ENCODE measurements at places on chromosomes 3 and 15.

DNA sequence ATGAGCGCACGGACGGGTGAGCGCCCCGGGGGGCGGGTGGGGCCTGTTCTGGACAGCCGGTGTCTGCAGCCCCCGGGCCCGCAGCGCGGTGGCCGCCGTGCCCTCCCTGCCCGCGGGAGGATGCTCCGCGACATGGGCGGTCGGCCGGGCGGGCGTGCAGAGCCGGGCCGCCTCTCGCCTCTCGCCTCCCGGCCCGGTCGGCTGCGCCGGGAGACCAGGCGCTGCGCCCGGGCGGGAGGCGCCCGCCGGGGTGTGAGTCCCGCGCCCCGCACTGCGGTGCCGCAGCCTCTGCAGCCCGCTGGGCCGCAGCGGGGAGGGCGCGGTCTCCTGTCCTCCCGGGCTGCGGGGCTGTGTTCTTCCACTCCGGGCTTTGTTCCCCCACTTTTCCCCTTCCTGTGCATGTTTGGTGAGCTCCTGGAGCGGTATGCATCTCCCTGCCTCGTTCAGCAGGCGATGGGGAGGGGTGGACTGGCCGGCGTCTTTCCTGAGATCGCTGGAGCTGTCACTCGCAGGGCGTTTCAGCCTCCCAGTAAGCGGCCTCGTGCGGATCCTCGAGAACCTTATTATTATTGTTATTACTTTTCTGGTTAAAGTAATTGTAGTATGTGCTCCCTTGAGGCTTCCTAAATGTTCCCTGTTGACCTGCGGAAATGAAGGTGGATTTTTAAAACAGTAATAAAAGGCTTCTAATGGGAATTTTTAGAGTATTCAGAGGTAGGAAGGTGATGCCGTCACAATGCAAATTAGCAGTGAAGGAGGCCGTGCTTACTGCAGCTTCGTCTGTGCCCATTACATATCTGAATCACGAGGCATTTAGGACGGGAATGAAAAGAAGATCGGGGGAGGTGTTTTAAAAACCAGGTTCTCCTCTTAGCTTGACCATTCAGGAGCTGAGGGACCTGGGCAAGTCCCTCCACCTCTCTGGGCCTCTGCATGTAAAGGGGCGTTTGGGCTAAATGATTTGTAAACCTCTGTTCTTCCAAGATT, 593 bp downstream of the TMOD2 start:
- no peak for DNase-seq

DNA sequence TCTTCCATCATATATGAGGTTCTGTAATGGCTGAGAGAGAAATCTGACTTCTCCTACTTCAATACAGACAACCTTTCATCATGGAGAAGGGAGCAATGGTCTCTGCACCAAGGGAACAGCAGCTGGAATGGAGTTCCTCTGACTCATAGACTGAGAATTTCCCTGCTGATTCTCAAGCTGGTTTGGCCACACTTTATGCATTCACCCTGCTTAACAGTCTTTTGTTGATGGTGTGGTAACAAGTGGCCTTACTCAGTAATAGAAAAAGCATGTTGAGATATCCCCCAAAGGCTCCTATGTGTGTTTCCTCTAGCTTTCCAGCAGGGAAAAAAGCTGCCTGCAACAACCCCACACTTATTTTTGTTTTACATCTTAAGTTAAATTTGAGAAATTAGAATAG, 138.1 kb downstream of the GREM1 start:
- no peak for DNase-seq

DNA sequence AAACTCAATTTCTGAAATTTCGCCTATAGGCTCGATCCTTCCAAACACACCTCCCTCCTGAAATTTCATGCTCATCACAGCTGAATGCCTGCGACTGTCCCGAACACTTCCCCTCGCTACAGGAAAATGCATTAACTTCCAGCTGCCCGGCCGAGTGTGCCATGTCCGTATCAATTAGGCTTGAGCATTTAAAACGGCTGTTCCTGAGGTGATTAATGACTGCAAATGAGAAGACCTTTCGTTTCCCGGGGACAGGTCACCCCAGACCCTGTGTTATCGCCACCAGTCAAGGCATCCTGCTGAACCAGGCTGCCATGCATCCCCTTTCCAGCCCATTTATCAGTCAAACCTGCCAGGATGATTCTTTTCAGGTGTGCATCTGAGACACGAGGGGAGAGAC, 63.3 kb downstream of the THBS1 start:
- no peak for DNase-seq

DNA sequence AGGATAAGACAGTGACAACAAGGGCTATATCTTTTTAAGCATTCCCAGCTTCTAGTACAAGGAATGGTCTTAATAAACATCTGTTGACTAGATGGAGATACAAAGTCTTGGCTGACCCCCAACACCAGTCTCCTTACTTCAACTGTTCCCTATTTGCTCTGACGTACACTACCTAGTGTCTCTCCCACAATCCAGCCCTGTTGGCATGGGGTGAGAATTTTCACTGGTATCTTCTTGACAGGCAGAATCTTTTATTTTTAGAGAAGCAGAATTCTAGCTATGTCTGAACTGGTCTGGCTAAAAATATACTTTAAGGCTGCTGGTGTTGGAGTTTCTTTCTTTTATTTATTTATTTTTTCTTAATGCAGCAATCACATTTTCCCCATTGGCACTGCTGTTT, 82.0 kb downstream of the ETFA start:
- no peak for DNase-seq

DNA sequence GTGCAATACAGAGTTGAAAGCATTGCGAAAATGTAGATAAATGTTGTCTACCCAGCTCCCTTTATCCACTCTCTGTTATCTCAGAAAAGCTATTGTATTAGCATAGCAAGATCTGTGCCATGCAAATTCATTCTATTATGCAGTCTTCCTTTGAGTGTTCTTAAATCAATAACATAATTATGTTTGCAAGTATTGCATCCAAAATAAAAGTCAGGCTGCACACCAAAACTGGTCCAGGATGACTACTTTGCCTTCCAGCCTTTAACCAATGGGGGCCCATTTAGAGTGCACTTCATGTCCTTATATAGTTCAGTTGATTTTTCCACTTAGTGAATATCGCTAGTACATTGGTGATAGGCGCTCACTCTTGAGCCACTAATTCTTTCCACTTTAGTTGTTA, 107.4 kb upstream of the MLF1 start:
- no peak for DNase-seq

DNA sequence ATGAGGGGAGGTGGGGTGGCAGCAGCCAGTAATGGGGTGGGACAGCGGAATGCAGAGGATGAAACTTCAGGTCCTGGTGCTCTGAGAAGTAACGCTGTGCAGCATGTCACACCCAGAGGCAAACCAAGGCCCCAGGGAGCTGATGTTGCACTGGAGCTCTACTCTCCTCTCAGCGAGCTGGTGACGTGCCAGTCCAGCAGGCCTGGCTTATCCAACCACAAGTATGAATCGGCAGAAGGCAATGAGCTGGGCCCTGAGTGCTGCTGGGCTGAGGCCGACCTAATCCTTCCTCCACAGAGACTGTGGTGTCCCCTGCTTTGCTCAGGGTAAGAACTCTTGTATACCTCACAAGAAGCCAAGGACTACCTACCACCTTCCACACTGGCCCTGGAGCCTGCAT, 30.5 kb downstream of the CD86 start:
- no peak for DNase-seq

- no peak for DNase-seq
Observed at GRCh38 chr15:65525622-65526021, 4.6 kb upstream of the HACD3 start.

- DNase-seq = no peak
Observed at GRCh38 chr3:38332201-38332600, 14.4 kb upstream of the XYLB start.

DNA sequence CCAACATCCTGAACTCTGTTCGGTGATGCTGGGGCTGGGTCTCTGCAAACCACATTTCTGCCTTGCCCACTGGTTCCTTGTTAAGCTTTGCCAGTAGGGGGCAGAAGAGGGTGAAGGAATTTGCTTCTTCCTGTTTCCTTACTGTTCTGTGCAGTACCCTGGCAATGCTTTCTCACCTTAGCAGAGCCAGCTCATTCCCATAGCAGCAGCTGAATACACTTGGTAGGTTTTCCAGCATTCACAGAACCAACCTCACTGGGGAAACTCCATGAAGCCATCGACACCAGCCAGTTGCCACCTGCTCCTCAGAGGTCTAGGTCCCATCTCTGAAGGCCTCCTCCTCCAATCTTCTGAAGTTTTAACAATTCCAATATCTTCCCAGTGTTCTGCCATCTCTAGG, 308.4 kb downstream of the PDCD6IP start:
- no peak for DNase-seq

DNA sequence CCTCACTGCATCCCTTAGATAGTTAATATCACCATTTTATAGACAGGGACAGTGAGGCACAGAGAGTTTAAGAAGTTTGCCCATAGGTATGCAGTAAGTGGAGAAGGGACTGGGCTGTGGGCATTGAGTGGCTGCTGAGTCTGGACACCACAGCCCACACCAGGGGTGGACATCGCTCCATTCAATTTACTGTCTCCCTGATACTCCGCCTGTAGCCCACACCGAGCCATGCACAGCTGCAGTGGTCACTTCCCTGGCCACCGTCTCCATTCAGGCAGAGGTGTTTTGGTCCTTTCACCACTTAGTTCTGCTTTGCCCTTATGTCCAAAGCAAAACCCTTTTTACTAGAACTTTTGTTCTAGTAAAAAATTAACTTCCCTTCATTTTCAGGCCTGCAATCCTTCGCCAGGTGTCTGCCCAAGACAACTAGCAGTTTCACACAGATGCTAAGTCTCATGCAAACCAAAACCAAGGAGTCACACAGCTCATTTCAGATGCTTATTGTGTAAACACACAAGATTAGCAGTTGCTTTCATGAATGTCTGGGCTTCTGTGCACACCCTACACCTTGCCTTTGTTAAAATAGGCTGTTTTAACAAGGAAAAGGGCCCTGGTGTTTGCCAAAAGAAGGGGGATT, 30.1 kb downstream of the ZNF35 start:
- DNase-seq = no peak

- DNase-seq = no peak
Observed at GRCh38 chr15:65773386-65774111, 18.5 kb downstream of the DENND4A start.

DNA sequence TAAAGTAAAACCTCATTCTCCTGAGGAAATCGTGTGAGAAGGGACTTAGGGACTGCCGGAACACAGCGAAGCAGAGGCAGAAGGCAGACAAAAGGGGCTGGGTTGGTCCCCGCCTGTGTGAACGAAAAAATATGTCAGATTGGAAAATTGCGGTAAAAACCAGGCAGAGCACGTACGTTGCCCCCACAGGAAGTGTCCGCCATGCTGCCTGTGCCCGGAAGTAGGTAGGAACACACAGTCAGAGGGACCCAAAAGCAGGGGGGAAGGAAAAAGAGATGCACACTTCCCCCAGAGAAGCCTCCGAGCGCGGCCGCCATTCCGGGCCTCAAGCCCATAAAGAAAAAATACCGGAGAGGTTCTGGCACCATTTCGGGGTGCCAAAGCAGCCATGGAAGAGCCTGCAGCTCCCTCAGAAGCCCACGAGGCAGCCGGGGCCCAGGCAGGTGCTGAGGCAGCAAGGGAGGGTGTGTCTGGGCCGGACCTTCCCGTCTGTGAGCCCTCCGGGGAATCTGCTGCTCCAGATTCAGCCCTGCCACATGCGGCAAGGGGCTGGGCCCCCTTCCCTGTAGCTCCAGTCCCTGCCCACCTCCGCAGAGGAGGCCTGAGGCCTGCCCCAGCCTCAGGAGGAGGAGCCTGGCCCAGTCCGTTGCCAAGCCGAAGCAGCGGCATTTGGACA, at the start of gene MKRN3:
Gene MKRN3 (plus strand): TSS at position 280 of the 676 bp plus-strand sequence. CDS start 109 bp downstream, at position 389.
- no peak for DNase-seq

GRCh38 chr15:101088788-101089578, 162.9 kb downstream of the CHSY1 start:
- peak; percentile 67 for DNase-seq

GRCh38 chr3:117709108-117709507, 999.5 kb downstream of the TUSC7 start:
- DNase-seq = no peak

DNA sequence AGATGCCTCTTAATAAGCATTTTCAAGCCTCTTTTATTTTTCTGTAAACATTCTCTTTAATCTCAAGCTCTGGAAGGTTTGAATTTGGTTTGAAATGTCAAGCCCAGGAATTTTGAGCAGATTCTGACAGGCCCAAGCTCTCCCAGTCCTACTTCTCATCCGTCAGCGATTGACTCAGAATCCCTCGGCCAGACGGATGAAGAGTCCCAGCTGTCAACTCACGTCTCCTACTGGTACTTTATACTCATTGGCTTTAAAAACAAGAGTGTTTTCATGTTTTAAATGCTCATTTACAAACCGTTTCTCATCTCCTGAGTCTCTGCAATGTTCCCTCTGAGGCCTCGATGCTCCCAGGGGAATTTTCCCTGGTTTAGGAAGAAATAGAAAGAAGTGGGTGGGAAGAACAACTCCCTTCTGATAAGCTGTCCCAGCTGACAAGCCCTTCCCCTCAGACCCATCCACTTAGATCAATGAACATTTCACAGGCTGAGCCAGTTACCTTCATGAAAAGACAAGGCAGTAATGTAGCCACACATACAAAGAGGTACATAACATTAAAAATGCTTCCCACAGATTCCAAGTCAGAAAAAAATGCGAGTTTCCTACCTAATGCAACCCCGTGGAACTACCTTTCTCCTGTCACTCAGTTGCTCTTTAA, 478.2 kb upstream of the DPH6 start:
- no peak for DNase-seq

- DNase-seq = no peak
Observed at GRCh38 chr3:18099611-18100010, 325.5 kb downstream of the SATB1 start.

DNA sequence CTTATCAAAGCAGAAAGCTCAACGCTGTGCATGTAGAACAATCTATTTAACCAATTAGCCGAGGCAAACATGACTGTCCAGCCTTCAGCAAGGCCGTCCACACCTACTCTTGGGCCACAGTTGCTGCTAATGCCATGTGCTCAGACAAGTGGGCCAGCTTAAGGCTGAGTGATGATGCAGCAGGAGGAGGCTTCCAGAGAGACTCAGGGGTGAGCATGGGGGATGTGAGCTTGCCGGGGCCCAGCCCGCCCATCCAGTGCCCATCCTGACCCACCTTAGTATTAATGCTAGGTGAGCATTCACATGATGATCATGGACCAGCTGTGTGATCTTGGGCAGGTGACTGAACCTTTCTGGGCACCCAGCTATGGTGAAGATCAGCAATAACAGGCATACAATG, 150.1 kb downstream of the TPRA1 start:
- no peak for DNase-seq

- DNase-seq = no peak
Observed at GRCh38 chr15:42879443-42879842, 41.1 kb downstream of the TTBK2 start.

DNA sequence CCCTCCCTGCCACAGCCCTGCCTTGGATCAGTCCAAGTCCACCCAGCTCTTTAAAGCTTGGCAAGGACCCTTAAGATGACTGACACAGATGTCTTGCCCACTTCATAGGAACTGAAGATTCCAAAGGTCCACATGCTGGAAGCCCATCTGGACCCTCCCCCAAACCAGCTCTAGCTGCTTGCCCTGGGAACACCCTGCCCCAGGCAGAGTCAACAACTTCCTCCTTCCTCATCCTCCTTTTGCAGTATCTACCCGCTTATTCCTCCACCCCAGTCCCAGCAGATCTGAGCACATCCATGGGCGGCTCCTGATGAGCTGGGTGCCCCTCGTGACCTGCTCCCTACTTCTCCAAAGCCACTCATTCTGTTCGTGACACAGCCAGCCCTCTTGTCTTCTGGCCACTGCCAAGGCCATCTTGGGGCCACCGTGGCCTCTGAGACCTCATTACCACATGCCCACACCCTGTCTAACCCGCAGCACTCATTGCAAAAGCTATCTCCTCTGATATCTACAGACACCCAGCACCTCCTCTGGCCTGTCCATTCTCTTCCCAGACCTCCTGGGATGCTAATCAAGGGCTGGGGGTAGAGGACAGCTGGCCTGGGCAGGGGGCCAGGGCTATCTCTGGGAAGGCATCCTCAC, 2.0 kb upstream of the PFKFB4 start:
- no peak for DNase-seq
